CD14-positive monocyte (primary cell): ENCODE measurements at places on chromosomes 3 and 15. TPM values are rescaled to one million over a fixed set of nuclear protein-coding genes. Genes with fewer than 3 reads are reported as not detected.

DNA sequence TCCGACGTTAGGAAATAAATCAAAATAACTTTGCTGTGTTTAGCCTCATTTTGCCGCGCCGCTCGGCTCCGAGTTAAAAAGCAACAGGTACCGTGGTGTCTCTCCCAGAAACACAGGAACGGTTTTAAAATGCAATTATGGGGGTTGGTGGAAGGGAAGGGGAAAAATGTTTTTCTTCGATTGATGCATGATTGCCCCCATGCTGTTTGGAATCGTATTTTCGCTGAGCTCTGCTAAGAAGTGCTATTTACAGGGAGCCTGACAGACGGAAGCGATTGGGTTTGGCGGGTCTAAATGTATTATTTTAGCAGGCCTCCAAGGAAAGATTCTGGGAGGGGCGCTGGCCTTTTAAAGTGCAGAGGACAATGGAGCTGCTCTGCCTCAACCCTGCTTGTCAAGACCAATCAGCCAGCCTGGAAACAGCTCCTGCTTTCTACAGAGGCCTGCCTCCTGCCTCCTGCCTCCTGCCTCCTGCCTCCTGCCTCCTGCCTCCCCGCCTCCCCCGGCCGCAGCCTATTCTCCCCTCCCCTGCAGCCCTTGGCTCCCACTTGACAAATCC, 156.7 kb upstream of the TLE3 start:
- H3K27ac ChIP-seq, result no peak overlapping the region
- no peaks in the 10 kb centered on the region for H3K36me3 ChIP-seq
- H3K4me3 ChIP-seq, result no peak overlapping the region

DNA sequence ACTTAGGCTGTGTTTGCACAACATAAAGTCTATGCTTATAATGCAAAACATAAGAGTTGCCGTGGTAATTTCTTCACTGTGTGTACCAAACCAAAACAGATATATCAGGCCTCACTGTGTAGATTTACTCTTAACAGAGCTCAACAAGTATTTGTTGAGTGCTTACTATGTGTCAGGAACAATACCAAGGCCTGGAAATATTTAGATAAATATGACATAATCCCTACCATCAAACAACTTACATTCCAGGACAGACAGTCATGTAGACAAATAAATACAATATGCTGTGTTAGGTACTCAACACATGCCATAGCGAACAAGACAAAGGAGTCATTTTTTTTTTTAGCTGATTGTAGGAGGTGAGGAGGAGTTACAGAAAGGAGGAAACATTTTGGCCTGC, 554.0 kb downstream of the NSUN3 start:
- no peak for DNase-seq
- H3K4me1 ChIP-seq, result no peaks in the 10 kb centered on the region
- H3K27me3 ChIP-seq, result no peaks in the 10 kb centered on the region
- H3K36me3 ChIP-seq, result no peaks in the 10 kb centered on the region

DNA sequence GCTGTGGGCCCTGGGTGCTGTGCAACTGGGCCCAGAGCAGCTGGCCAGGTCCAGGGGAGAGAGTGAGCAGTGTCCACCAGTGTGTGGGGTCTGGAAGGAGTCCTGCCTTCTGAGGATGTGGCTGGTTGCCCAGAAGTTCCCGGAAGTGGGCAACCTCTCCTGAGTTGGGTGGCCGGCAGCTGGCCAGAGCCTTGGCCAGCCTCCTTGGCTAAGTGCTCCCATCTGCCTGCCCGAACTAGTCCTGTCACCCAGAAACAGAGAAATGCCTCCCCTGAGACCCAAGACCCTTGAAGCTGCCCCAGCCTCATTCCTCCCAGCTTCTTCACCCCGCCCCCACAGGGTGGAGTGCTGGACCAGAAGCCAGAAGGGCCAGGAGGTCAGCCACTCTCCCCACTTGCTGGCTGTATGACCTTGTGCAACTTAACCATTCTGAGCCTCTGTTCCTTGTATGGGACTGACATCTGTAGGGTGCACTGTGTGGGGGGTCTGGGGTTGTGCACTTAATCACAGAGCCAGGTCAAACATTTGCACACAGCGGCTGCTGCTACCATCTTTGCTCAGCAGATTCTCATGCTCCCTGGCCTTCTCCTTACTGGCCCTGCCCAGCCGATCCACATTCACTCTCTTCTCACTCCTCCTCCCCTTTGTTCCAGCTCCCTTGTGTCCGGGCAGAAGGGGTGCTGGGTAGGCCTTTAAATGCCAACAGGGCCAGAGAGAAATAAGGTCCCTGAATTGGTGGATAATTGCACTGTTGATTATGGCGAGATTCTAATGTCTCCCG, 7.5 kb upstream of the ALAS1 start:
- no peaks in the 10 kb centered on the region for H3K36me3 ChIP-seq
- peaks cover 53% of the 10 kb centered on the region for H3K4me1 ChIP-seq
- H3K4me3 ChIP-seq, result no peak overlapping the region

GRCh38 chr3:14569474-14570000, 29.4 kb upstream of the GRIP2 start:
- no peak for DNase-seq
- H3K36me3 ChIP-seq, result no peaks in the 10 kb centered on the region
- H3K4me1 ChIP-seq, result no peaks in the 10 kb centered on the region
- no peak overlapping the region for H3K4me3 ChIP-seq
- H3K27ac ChIP-seq, result no peak overlapping the region
- H3K27me3 ChIP-seq, result no peaks in the 10 kb centered on the region

DNA sequence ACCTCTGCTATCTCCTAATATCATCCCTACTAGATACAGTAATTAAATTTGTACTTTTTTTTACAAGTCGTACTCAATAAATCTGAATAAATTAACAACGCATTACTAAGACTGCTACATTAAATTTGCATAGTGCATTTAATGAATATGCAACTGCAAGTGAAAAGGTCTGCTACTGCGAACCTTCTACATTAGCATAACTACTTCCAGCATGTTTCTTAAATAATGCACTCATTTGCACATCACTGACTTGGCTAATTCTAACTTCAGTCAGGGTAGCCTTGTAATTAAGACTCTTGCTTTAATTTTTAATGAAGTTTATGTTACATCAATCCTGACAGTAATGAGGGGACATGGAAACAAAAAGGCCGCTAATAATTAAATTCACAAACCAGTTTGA, 98.9 kb upstream of the FOXB1 start:
- no peaks in the 10 kb centered on the region for H3K4me1 ChIP-seq
- H3K4me3 ChIP-seq, result no peak overlapping the region
- H3K27me3 ChIP-seq, result peaks cover 9% of the 10 kb centered on the region
- no peak overlapping the region for H3K27ac ChIP-seq
- no peak for DNase-seq

DNA sequence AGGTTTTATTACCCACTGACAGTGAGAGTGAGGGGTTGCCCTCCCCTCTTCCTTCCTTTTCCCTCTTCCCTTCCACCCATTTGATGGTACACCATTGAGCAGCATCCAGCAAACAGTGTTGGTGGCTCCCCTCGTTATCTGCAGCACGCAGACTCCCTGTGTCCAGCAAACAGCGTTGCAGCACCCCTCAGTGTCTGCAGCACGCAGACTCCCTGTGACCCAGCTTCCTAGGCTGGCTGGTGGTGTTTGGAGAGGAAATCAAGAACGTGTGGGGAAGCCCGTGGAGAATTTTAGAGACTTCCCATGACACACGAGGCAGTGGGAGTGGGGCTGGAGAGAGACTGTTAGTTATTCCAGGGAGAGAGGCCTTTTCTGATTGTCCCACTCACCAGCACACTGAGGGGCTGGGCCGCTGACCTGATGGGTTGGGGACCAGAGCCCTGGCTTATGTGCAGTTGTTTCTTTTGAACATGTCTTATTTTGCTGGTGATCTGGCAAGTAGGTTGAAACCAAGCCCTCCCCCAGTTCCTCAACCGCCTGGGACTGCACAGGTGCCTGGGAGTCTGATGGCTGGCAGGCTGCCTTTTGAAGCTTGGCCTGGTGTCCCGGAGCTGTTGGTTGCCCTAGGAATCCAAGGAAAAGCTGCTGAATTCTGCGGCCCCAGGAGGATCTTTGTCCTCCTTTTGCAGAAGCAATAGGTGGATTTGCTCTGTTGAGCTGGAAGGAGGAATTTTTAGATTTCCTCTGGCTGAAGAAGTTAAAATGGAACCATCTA, 19.0 kb downstream of the APBA2 start:
- H3K4me1 ChIP-seq, result peaks cover 4% of the 10 kb centered on the region
- no peaks in the 10 kb centered on the region for H3K36me3 ChIP-seq
- H3K4me3 ChIP-seq, result no peak overlapping the region
- no peak for DNase-seq
- no peak overlapping the region for H3K27ac ChIP-seq

GRCh38 chr3:179735321-179735720, 82.5 kb downstream of the USP13 start:
- no peaks in the 10 kb centered on the region for H3K27me3 ChIP-seq
- H3K27ac ChIP-seq, result no peak overlapping the region
- H3K4me1 ChIP-seq, result no peaks in the 10 kb centered on the region

GRCh38 chr3:65672871-65673815, 365.6 kb downstream of the MAGI1 start:
- no peak overlapping the region for H3K27ac ChIP-seq
- H3K27me3 ChIP-seq, result no peaks in the 10 kb centered on the region
- no peak overlapping the region for H3K4me3 ChIP-seq
- no peaks in the 10 kb centered on the region for H3K4me1 ChIP-seq
- DNase-seq, result no peak

DNA sequence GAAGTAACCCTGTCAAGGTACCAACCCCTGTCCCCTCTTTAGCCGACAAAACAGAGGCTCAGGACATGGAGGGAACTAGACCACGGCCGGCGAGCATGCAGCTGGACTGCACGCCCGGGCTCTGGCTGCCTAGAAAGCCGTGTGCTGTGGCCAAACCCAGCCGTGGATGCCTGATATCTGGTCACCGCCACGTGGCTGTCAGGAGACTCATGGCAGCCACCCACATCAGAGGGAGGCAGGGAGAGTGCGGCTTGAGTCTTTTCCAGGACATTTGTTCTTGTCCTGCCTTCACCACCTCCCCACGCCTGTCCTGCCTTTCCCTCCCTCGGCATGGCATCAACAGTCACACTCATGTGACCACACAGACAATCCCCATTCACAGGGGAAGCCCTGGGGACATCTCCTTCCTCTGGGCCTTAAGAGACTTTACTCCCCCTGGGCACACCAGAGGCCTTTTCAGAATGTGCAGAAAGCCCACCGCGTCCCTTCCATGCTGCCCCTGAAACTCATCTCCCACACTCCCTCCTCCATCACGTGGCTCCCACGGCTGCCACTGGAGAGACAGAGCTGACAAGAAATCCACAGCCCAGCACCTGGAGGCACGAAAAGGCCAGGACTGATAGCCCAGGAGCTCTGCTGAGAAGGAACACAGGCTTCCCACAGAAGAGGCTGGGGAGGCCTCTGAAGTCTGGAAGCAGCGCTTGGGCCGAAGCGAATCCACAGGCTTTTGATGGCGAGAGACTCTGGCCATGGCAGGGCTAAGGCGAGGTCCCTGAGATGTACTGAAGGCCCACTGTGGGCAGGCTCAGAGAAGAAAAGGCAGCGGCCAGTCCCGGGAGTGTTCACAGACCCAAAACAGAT, 71.2 kb upstream of the IQSEC1 start:
- DNase-seq, result no peak
- H3K27ac ChIP-seq, result no peak overlapping the region
- H3K27me3 ChIP-seq, result no peaks in the 10 kb centered on the region
- H3K36me3 ChIP-seq, result no peaks in the 10 kb centered on the region
- peaks cover under 1% of the 10 kb centered on the region for H3K4me1 ChIP-seq
- H3K4me3 ChIP-seq, result no peak overlapping the region

DNA sequence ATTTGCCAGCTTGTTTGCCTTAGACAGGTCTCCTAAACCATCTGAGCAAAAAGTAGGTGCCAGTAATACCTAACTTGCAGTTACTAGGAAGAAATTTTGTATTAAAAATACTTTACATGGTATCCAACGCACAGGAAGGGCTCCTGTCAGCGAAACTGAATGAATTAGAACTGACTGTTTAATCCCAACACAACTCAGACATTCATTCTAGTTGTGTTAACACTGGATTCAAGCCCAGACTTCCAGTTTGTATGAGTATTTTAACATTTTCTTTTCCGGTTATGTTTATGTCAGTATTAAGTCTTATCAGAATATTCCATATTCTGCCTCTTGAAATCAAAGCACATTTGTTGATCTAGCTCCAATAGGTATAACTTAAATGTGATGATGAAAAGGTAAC, 82.0 kb upstream of the SOX2 start:
- no peak overlapping the region for H3K27ac ChIP-seq
- H3K4me3 ChIP-seq, result no peak overlapping the region
- H3K27me3 ChIP-seq, result no peaks in the 10 kb centered on the region
- no peaks in the 10 kb centered on the region for H3K4me1 ChIP-seq

DNA sequence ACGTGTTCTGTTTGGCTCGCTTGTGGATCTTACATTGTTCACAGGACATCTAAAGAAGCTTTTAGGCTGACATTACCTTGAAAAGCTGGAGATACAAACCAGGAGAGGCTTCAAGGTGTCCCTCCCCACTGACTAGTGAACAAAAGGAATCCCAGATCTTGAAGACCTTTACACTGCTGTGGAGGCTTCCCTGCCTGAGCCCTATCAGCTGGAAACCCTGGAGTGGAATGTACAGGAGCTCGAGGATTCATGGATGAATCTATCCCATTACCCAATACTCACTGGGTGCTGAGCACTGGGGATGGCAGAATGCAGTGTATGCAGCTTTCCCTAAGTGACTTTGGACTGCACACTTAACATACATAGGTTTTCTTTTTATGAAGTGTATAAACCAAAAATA, 82.3 kb upstream of the MFGE8 start:
- no peak for DNase-seq
- no peak overlapping the region for H3K4me3 ChIP-seq
- H3K36me3 ChIP-seq, result no peaks in the 10 kb centered on the region

DNA sequence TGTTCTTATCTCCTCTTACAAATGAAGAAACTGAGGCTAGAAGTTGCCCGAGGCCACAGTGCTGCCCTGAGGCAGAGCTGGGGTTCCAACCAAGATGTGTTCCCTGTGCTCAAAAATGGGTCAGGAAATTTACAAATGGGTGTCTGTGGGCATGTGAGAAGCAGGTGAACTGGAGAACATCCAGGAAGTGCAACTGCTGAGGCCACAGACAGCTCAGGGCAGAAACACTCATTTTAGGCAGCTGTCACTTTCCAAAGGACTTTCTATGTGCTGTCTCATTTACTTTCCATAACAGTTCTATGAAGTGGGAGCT, 47.2 kb upstream of the ATP2B2 start:
- H3K36me3 ChIP-seq, result no peaks in the 10 kb centered on the region
- no peak for DNase-seq
- no peaks in the 10 kb centered on the region for H3K27me3 ChIP-seq
- no peak overlapping the region for H3K27ac ChIP-seq

DNA sequence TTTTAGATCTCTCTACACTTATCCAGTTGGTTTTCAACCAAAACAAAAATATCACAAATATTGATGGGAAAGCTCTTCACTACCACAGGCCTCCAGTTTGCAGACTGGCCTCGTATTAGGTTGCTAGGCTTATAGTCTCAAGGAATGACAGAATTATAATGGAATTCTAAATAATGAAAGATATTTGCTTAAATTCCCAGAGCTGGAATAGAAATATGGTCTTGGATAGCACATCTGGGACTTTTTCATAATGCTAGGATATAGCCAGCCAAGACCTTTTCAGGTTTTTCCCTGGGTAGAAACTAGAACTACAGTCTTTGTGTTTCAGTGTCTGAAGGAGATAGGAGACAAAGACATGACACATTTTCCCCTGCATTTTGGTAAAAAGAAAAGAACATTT, 121.9 kb upstream of the STAC start:
- no peak for DNase-seq
- H3K4me1 ChIP-seq, result no peaks in the 10 kb centered on the region
- H3K36me3 ChIP-seq, result no peaks in the 10 kb centered on the region

Gene CAPN3
- 2.9 TPM for polyA plus RNA-seq

Gene MOBP
- not detected for polyA plus RNA-seq

Gene CLDN16
- not detected for polyA plus RNA-seq

Gene SERINC4
- 0.70 TPM for polyA plus RNA-seq
